ENCODE measurements at places on chromosomes 11 and 22.

DNA sequence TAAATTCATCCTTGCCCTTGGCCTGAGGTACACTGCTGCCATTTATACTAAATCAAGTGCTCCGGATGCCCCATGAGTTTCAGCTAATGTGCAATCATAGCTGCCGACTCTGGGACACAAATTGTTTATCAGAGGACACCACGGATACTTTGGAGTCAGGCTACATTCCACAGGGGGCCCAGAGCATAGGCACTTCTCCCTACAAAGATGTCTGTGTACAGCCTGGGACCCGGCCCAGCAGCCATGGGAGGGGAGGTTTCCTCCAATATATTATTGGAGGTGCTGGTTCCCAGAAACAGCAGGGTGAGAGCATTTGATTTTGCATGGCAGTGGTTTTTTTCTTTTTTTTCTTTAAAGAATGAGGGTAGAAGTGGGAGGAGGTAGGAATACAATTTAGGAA, 31.3 kb downstream of the HTR3B start:
- no peak for DNase-seq

GRCh38 chr22:50060441-50061140, 2.5 kb upstream of the TTLL8 start:
- DNase-seq: no peak

DNA sequence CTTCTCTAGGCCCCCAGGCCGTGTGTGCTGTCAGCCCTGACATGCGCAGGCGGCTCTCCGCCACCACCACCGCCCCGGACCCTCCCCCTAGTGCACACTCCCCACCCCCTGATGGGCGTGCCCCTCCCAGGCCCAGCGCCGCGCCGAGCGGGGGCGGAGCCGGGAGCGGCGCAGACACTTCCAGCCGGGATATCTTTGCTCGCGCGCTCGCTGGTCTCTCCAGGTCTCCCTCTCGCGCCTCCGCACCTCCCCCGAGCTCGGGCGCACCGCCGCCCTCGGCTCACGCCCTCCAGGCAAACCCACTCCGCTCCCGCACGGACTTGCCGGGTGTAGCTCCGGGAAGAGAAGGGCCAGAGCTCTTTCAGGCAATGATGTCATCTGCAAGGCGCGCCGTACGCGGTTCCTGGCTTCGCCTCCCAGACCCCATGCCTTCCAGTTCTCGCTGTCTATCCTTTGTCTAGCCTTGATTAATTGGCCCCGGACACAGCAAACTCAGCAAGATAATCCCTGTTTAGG, at the start of gene SCN3B:
Gene SCN3B, minus strand, starts transcription at position 59 of the 516 bp plus-strand sequence. CDS start 823 bp downstream, outside the sequence.
- peak; percentile 61 for DNase-seq

GRCh38 chr22:48356731-48357130, 1470.9 kb downstream of the BRD1 start:
- DNase-seq: no peak

DNA sequence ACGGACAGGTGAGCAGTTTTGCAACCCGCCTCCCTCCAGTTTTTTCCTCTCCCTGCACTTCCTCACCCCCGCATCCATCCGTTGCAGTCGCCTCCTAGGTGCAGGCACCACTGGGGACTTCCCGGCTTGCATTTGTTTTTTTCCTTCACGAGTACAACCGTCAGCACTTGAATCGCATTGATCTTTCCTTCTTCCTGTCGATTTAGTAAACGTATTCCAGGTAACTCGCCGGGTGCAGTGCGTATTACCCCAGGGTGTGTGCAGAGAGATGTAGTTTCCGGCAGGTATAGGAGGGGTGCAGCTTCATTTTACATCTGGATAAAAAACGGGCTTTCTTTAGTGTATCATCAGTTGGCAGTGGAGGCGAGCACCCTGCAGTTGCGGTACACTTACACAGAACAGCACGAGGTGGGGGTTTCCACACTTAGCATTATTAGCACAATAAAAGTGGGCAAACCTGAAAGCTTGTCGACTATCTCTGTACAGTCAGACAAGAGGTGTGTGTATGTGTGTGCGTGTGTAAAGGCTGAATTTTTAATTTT, at the start of gene SORL1-AS1:
Gene SORL1-AS1, minus strand, starts transcription at position 359 of the 542 bp plus-strand sequence.
- DNase-seq: no peak

GRCh38 chr11:67544616-67545242, 21.5 kb upstream of the CABP2 start:
- peak; percentile 7 for DNase-seq

DNA sequence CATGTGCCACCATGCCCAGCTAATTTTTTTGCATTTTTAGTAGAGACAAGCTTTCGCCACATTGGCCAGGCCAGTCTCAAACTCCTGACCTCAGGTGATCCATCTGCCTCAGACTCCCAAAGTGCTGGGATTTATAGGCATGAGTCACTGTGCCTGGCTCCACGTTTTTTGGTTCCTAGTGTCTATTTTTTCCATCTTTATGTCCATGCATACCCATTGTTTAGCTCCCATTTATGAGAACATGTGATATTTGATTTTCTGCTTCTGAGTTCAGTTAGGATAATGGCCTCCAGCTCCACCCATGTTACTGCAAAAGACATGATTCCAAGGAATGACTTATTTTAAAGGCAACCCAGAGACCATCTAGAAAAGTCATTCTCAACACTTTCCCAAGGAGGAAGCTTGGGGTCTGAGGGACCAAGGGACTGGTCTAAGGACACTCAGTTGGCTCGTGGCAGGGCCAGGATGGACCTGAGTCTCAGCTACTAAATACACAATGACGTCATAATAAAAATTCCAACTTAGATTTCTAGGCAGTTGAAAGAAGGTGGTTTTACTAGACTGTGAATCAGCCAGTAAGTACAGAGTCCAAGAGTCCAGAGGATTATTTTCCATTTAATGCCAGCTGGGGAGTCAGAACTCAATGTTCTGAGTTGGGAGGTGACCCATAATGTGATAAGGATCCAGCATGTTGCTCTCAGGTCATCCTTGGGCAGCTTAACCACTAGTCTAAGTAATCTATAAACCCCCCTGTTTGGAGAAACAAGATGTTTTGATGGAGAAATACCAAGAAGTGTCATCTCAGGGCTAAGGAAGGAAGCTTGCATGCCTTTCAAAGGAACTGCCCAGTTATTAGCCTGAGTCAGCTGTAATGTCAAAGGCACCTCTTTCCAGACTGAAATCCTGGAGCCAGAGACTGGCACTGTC, 39.4 kb downstream of the ABTB2 start:
- DNase-seq: no peak

DNA sequence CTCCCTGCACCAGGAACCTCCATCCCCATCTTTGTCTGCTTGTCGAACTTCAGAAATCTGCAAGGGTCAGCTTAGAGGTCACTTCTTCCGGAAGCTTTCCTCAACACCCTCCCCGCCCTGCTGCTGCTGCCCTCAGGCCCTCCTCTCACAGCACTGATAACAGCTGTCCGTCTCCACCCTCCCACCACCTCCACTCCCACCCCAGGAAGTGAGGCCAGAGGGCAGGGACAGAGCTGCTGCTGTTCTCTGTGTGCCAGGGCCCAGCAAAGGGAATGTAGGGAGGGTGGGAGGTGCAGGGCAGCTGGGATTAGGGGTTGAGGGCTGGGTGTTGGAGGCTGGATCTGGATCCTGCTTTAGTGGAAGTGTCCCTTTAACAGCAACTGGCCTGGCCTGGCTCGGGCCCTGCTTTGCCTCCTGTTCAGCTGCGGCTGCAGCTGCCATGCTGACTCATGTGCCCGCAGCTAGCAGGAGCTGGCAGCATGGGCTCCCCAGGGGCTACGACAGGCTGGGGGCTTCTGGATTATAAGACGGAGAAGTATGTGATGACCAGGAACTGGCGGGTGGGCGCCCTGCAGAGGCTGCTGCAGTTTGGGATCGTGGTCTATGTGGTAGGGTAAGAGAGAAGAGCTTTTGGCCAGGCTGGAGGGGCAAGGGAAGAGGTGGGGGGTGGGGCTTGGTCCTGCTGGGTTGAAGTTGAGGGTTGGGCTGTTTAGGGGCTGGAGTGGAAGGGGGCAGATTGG, at the start of gene P2RX6:
Gene P2RX6, plus strand, starts transcription at position 440 of the 740 bp plus-strand sequence. Its CDS starts 10 bp downstream, at position 450.
- DNase-seq: peak; percentile 22

- DNase-seq: no peak
Observed at GRCh38 chr11:125637840-125638239, 12.9 kb downstream of the CHEK1 start.

DNA sequence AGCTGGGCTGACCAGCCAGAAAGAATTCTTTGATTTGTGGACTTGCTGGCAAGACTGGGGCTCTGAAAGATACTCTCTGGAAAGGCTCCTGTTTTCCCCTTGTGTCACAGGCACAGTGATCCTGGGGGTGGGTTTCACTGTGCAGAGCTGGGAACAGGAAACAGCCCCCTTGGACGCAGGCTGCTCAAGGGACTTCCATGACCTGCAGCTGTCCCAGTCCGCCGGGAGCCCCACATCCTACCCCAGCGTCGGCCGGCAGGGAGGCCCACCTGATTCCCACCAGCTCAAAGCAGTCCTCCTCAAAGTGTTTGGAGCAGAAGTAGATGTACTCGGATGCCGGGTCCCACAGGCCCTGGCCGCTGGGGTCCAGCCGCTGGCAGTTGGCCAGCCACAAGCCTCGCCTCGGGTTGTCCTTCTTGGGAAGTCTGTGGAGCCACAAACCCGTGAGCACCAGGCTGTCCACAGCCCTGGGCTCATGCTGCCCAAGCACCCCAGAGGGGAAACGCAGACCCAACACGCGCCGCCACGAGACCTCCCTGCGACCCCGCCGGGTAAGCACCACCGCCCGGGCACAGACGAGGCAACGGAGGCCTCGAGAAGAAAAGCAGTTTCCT, 824 bp downstream of the THAP7 start:
- DNase-seq: no peak

DNA sequence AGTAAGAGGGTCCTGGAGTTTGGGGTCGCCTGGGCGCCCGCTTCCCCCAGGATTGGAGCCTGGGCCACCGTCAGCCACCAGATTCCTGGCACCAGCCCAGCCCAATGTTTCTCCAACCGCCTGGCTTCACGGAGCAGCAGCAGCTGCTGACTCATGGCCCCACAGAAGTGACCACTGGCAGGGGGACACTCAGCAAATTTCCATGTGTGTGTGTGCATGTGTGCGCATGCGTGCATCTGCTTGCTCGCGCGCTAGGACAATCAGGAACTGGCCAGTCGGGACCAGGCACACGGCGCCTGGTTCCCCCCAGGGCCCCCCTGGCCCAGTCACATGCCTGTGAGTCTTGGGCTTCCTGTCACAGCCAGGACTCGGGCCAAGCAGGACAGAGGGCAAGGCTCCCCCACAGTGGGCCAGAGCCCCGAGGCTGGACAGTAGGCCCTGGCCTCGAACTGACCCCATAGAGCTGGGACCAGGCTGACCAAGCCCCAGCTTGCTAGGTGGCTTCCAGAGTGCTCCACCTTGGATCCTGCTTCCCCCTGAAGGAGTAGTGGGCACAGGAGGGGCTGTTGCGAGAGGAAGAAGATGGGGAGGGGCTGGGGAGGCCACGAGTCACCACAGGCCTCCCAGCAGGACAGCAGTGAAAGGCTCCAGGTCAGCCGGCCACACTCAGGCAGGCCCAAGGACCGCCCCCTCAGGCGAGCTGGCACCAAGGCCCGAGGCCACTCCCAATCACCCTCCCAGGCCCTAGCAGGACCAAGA, 3.2 kb downstream of the CTSD start:
- peak; percentile 90 for DNase-seq

Measured in putamen (tissue), 1 donor.